ENCODE measurements at places on chromosomes 7 and 10.
A peak's percentile ranks its signal among the peaks of the same experiment; 100 is the strongest.

DNA sequence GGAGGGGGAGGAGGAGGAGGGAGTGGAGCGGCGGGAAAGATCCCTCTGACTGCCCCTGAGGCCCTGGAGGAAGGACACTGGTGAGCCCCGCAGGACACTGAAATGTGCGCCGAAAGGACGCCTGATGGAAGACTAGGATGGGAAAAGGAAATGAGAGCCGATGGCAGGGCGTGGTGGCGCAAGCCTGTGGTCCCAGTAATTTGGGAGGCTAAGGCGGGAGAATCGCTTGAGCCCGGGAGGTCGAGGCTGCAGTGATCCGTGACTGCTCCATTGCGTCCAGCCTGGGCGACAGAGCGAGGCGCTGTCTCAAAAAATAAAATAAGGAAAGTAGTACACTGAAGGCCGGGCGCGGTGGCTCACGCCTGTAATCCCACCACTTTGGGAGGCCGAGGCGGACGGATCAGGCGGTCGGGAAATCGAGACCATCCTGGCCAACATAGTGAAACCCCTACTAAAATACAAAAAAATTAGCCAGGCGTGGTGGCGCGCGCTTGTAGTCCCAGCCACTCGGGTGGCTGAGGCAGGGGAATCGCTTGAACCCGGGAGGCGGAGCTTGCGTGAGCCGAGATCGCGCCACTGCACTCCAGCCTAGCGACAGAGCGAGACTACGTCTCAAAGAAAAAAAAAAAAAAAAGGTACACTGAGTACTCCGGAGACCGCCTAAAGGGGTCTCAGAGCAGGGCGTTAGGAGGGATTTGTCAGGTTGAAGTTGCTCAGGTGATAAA lies 561 bp upstream of the HNRNPF start:
- DNase-seq, result peak; percentile 54

DNA sequence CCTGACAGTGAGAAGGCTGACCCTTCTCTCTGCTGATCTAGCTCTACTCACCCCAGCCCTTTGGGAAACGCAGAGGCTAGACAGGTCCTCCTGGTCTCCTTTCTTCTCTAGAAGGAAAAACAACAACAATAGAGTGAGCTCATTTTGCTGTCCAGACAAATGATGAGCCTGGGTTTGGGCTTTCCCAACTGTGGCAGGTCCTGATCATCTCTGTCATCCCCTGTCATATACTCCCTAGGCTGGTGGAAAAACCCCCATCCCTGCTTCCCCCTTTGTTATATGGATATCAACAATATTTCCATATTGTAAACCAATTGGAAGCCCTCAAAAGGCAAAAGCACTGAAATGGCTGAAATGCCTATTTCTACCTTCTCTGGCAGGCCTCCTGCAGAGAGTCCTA lies 9.2 kb upstream of the DDIT4 start:
- no peak for DNase-seq

- DNase-seq, result no peak
These were observed 488.8 kb upstream of the MKI67 start for GRCh38 chr10:128614802-128615553.

DNA sequence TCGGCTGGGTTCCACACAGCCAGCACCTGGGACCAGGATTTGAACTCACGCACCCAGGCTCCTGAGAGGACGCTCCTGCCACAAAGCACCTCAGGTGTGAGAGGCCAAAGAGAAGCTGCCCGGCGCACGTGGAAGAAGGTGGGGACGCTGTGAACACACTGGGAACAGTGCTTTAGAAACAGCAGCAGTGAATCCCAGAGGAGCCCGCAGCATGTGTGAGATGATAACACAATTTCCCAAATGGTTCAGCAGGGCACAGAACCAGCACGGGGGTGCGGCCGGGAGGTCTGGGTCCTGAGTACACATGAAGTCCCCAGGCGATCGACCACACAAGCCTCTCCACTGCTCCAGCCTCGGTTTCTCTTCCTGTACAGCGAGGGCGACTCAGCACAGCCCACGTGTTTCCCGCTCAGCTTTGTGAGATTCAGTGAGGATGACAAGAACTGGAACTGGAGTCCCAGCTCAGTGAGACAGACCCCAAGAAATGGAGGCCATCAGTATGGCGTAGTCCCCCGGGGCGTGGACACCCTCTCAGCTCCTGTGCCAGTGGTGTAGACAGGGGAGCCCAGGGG lies 188.3 kb downstream of the MAD1L1 start:
- DNase-seq, result no peak

DNA sequence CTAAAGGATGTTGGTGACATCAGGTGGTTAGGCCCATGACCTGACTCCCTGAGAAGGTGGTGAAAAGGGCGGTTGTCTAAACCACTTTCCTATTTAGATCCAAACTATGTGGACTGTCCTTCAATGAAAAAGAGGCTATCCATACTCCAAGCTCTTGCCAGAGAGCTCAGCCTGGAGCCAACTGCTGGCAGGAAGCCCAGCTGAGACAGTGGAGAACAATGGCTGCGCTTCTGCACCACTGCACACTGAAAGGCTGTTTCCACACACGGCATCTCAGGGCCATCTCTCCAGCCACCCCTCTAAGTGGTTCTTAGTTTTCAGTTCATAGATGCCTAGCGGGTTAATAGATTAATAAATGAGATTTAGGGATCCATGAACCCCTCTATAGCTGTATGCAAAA lies 488.8 kb upstream of the ZMIZ1 start:
- no peak for DNase-seq

GRCh38 chr7:51029131-51029530 lies 246.4 kb upstream of the GRB10 start:
- no peak for DNase-seq

GRCh38 chr7:119254742-119255141 lies 1018.2 kb upstream of the KCND2 start:
- DNase-seq, result no peak

- DNase-seq, result no peak
These were observed 63.7 kb upstream of the PDK4 start for GRCh38 chr7:95660023-95660434.

DNA sequence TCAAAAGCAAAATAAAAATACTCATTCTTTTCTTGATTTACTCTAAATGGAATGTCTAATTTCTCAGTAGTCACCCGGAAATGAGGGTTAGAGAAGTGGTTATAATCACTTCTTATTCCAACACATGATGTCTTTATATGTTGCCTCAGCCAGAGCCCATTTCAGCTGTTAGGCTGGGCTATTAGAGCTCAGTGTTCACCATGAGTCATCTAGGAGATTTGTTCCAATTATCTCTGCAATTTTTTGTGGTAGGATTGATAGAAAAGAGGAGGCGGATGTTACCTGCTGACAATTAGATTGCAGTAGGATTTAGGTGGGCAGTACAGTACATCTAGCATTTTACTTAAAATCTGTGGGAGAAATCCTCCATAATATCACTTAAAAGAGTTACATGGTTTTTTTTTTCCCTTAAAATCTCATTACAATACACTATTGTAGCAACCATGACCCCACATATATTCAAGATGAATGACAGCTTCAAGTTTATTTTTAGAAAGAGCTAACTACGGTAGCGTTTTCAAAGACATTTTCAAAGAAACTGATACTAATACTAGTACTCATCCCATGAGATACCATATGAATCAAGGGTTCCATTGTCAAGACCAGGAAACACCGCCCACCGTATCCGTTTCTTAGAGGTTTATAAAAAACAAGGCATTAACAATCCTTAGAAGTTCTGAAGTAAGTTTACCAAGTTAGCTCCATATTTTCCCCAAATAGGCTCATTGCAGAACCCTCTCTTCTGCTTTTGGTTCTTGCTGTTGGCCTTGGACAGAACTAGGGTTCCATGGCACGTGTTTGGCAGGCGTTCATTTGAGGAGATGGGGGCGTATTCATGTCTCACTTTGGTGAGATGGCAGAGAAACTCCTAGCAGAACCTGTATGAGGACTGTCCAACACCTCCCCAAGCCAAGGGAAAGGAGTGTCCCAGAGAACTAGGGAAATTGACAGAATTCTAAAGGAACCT lies 10.4 kb downstream of the CPA2 start:
- no peak for DNase-seq

- DNase-seq, result no peak
These were observed 7.1 kb downstream of the ARPC1B start for GRCh38 chr7:99381664-99382075.

- DNase-seq, result no peak
These were observed 38.3 kb upstream of the VCL start for GRCh38 chr10:73959484-73960243.

DNA sequence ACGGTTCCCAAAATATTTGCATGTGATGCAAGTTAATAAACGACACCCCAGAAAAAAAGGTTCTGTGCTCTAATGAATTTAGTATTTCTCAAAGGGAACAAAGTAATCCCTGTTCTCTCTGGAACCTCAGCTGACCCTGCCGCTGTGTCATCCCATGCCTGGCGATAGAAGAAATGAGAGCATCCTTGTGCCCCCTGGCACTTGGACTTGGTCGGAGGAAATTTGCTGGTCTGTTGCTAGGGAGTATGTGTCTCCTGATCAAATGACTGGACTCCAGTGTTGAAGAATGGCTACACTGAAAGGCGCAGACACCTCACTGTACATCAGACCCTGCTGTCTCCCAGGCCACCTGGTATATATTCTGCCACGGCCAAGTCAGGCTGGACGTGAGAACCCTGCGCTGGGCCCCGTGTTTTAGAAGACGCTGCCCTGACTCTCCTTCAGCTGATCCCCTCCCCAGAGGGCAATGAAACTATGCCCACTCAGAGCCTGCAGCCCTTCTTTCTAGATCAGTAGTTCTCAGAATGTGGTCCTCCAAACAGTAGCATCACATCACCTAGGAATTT lies 67.2 kb downstream of the THNSL1 start:
- DNase-seq, result no peak

- no peak for DNase-seq
These were observed 82.2 kb downstream of the RAB11FIP2 start for GRCh38 chr10:117964536-117964935.

- DNase-seq, result no peak
These were observed 69.9 kb upstream of the FGL2 start for GRCh38 chr7:77269360-77270093.

GRCh38 chr7:16397501-16398145 lies 23.7 kb downstream of the CRPPA start:
- no peak for DNase-seq

- DNase-seq, result no peak
These were observed 1022.2 kb upstream of the LRRTM3 start for GRCh38 chr10:65903620-65904019.

DNA sequence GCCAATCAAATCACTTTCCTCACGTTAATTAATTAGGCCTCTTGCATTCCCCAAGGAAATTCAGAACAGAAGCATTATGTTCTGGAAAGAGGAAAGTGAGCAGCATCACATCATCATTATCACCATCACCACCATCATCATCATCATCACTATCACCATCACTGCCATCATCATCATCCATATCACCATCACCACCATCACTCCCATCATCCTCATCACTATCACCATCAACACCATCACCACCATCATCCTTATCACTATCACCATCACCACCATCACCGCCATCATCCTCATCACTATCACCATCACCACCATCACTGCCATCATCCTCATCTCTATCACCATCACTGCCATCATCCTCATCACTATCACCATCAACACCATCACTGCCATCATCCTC lies 31.4 kb upstream of the PLXNA4 start:
- DNase-seq, result no peak

DNA sequence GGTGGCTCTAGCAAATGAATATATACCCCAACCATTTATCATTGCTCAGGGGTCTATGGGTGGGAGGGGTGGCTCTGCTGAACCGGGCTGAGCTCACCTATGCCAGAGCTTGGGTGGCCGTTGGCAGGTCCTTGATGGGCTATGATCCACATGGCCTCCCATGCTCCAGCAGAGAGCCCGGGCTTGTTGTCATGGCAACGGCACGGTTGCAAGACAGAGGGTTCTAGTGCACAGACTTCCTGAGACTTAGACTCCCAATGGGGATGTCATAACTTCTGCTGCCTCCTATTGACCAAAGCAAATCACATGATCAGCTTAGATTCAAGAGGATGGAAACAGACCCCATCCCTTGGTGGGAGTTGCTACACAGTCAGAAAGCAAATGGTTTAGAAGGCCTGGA lies 36.4 kb upstream of the CARD11 start:
- DNase-seq, result no peak

GRCh38 chr7:24830440-24831050 lies 73.3 kb upstream of the GSDME start:
- DNase-seq, result no peak

GRCh38 chr7:116324582-116324981 lies 114.2 kb downstream of the TES start:
- DNase-seq, result no peak

- no peak for DNase-seq
These were observed 35.6 kb upstream of the XRCC2 start for GRCh38 chr7:152711444-152711944.

- no peak for DNase-seq
These were observed 96.9 kb downstream of the KIAA1217 start for GRCh38 chr10:24305551-24306506.

- DNase-seq, result no peak
These were observed 56.9 kb downstream of the XPNPEP1 start for GRCh38 chr10:109866168-109866994.

DNA sequence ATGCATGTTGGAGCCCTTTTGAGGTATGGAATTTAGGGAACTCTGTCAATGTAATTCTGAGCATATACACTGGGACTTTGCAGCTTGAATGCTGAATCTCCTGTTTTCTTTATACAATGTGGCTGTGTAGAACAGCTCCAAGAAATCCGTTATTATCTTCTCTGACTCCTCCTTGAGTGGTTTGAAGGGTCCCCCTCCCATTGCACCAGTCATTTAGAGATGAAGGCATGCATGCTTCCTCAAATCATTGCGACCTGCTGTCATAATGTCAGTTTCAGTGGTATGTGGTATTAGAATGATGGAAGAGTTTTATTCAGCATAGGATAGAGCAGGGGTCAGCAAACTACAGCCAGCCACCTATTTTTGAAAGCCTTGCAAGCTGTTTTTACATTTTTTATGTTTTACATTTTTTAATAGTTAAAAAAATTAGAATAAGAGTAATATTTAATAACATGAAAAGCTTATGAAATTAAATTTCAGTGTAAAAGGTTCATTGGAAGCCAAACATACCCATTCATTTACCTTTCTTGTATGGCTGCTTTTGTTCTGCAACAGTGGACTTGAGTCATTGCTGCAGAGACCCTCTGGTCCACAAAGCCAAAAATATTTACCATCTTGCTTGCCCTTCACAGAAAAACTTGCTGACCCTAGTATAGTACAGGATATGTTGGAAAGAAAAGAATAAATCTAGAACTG lies 8.1 kb downstream of the STK17A start:
- DNase-seq, result no peak

GRCh38 chr7:104137971-104138370 lies 69.8 kb downstream of the ORC5 start:
- DNase-seq, result no peak

- DNase-seq, result no peak
These were observed 244.4 kb downstream of the RPS24 start for GRCh38 chr10:78278058-78278404.
